ENCODE measurements at places on chromosomes 5 and 9.
A peak's percentile ranks its signal among the peaks of the same experiment; 100 is the strongest.

DNA sequence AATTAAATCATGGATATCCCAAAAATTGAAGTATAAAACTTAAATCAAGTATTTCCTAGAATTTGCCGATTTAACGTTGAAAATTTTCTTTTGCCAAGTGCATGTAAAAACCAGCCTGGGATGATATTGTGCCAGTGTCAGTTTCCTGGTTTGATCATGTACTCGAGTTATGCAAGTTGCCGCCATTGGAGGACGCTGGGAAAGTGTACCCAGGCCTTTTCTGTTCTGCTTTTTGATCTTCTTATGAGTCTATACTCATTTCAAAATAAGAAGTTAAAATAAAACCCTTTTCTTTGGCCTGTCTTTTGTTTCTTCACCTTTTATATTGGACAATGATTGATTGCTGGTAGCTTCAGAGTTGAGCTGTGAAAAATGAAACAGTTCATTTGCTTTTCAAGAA is 93.1 kb upstream of the NFIL3 start:
- DNase-seq: no peak

DNA sequence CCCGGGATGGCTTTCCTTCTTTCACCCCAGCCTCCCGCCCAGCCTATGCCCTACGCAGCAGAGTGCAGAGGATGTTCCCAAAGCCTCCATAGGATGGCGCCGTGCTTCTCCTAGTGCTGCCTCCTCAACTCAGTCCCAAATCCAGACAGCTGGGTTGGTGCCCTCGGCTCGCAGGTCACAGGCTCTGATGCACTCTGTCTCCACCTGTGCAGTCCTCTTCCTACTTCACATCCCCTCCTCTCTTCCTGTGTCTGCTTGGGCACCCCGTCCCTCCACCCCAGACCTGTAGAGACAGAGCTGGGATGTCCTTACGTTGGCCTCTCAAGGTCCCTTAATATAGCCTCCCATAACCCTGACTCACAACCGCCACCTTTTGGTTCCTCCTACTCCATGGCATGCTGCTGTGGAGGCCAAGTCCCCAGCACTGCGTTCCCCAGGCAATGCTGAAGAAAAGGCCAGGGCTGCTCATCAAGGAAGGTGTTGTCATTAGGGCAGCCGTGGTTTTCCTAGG is 314.4 kb downstream of the GADD45G start:
- peak; percentile 15 for DNase-seq

GRCh38 chr5:14299666-14300065 is 156.5 kb downstream of the TRIO start:
- DNase-seq: no peak

DNA sequence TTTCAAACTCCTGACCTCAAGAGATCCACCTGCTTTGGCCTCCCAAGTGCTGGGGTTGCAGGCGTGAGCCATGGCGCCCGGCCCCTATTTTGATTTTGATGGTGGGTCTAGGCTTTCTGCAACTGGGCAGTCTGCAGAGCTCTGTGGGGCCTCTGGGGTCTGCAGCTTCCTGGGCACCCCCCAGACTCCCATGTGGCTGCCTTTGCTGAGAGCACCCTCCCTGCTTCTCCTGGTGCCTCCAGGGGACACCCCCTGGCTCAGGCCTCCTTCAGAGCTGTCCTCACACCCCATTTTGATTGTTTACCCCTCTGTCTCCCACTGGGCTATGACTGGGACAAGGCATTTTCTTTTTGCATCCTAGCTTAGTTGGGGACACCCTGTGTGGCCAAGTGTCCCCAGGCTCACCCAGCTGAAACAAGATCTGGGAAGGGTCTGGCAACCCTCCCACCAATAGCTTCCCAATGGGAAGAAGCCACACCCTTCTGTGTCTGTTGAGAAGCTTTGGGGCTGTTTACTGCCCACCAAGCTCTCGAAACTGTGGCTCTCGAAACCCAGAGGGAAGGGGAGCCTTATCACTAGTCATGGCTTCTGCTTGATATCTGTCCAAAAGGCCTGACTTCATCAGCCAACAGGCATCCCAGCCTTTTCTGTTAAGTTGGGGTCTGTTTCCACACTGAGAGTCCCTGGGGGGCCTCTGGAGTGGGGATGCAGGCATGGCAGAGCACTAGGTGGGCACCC is 204.4 kb upstream of the IER5L start:
- DNase-seq: no peak

DNA sequence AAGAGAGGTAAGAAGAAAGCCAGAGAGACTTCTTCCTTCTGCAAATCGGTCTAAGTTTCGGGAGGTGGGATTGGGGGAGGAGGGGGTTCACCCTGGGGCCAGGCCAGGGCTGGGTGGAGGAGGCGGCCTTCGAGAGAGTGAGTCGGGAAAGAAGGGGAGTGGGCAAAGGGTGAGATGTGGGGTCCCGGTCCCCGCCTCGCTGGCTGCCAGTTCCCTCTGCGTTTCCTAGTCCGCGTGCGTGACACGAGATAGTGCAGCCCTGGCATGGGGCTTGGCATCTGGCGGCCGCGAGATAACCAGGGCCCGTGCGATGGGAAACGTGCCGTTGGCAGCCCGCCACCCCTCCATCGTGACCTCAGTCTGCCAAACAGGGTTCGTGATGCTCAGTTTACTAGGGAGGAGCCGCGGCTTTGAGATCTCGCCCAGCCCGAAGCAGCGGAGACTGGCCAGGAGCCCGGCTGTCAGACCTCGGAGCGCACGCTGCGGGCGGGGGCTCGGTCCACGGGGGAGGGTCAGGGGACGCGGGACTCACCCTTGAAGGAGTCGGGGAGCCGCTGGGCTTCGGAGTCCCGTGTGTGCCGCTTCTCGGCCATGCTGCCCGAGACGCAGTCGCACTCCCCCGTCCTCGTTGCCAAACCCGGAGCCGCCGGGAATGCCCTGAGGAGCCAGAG is at the start of gene STOM:
Gene STOM (minus strand): TSS at position 656 of the 671 bp plus-strand sequence. CDS start 63 bp downstream, at position 593.
- no peak for DNase-seq

DNA sequence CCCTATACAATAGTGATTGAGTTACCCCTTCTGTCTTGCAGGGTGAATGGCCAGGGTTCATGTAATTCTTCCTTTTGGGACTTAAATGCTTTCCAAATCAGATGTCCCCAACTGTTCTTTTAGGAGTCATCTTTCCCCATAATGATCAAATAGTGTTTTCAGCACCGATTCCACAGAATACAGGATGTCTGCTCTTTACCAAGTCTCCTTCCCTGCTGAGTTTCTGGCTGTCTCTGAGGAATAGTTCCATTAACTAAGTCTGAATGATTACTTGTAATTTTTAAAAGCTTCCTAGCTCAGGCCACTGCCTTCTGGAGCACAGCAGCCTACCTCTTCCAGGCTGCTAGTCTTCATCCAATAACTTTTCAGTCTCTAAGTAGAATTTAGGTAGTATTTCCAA is 630.7 kb upstream of the ZNF608 start:
- DNase-seq: no peak

- DNase-seq: no peak
These were observed 1.6 kb upstream of the GLIPR2 start for GRCh38 chr9:36134761-36135505.

- DNase-seq: no peak
These were observed 56.4 kb upstream of the TMC1 start for GRCh38 chr9:72464857-72465592.
